ENCODE measurements at places on chromosomes 2 and 18. TPM values are rescaled to one million over a fixed set of nuclear protein-coding genes. Genes with fewer than 3 reads are reported as not detected.
A peak's percentile ranks its signal among the peaks of the same experiment; 100 is the strongest.

Gene COL5A2
- 38.5 TPM for total RNA-seq

DNA sequence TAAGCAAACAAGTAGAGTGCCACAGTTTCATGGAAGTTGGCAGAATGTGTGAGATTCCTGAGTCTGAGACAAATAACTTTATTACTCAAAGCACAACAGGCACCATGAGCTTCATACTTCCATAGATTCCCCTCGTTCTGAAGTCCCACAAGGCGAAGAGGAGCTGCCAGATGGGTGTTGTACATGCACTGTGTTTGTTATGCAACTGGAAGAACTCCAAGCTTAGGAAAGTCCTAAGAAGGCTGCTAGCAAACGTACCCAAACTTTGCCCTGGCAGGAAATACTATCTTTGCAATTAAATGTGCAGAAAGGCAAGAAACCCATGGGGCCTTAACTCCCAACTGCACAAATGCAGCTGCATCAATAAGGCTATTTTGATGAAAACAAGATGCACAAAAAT lies 1.6 kb upstream of the GCA start:
- no peak overlapping the region for H3K4me3 ChIP-seq
- DNase-seq: no peak
- H3K27me3 ChIP-seq: peaks cover 12% of the 10 kb centered on the region
- H3K36me3 ChIP-seq: no peaks in the 10 kb centered on the region

GRCh38 chr2:56206250-56206649 lies 22.5 kb downstream of the CCDC85A start:
- DNase-seq: no peak
- peaks cover 4% of the 10 kb centered on the region for H3K36me3 ChIP-seq
- H3K4me1 ChIP-seq: peaks cover 2% of the 10 kb centered on the region
- H3K4me3 ChIP-seq: no peak overlapping the region
- no peaks in the 10 kb centered on the region for H3K27me3 ChIP-seq
- H3K27ac ChIP-seq: no peak overlapping the region

GRCh38 chr2:176150584-176151441 lies 537 bp upstream of the HOXD4 start:
- DNase-seq: no peak
- H3K27ac ChIP-seq: peak overlapping the region; percentile 75
- H3K4me3 ChIP-seq: peak overlapping the region; percentile 89
- H3K4me1 ChIP-seq: peaks cover 21% of the 10 kb centered on the region

GRCh38 chr2:136168720-136169119 lies 50.8 kb upstream of the CXCR4 start:
- no peak for DNase-seq
- H3K4me1 ChIP-seq: peaks cover 16% of the 10 kb centered on the region
- H3K27me3 ChIP-seq: peaks cover 10% of the 10 kb centered on the region
- no peaks in the 10 kb centered on the region for H3K36me3 ChIP-seq

GRCh38 chr2:204051984-204052556 lies 115.5 kb downstream of the ICOS start:
- H3K4me1 ChIP-seq: no peaks in the 10 kb centered on the region
- peaks cover 12% of the 10 kb centered on the region for H3K27me3 ChIP-seq
- H3K4me3 ChIP-seq: no peak overlapping the region
- H3K36me3 ChIP-seq: no peaks in the 10 kb centered on the region
- H3K27ac ChIP-seq: no peak overlapping the region
